ENCODE measurements at places on chromosomes 7 and 10.

DNA sequence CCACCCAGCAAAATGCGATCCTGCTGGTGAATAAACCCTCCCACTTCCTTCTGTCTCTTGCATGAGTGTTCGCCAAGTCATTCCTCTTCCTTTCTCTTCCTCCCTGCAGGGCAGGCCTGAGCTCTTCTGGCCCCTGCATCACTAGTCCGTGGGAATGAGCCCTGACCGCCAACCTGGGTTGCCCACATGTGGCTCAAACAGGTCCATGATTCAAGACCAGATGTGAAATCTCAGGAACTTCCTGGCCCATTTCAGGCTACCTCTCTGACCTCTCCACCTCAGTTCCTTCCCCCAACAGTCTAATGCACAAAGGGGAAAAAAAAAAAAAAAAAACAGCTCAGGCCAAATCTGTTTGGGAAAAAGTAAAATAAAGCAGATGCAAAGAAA is 5.4 kb upstream of the YWHAG start:
- DNase-seq: peak; percentile 26

DNA sequence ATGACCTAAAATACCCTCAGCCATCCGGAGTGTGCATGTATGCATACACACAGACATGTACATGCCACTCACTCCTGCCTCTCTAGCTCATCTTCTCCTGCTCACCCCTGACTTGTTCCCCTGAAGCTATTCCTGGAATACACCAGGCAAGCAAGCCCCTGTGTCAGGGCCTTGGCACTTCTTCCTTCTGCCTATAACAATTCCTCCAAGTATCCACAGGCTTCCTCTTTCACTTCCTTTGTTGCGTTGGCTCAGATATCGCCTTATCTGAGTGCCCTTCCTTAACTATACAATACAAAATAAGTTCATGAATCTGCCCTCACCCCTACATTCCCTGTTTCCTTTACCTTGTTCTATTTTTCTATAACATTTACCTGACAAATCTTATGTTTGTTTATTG is 88.8 kb downstream of the NOD1 start:
- DNase-seq: no peak

GRCh38 chr10:92493362-92493761 is 80.5 kb downstream of the IDE start:
- DNase-seq: no peak

- no peak for DNase-seq
These were observed 21.2 kb upstream of the UCN3 start for GRCh38 chr10:5343561-5343960.

- DNase-seq: no peak
These were observed 98.9 kb downstream of the KMT2C start for GRCh38 chr7:152336754-152337368.

DNA sequence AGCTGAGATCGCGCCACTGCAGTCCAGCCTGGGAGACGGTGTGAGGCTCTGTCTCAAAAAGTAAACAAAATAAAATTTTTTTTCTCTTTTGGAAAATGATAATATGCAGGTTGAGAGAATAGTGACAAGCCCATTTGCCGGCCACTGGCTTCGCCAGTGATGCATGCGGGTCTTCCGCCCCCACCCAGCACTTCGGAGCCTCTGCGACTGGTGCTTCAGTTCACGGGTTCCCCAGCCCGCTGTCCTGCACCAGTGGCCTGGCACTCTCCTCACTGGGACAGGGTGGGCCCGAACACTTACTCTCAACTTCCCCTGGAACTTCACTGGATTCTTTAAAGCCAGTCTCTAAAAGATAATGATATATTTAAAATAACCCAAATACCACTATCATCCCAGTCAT is 2.7 kb downstream of the SUN1 start:
- DNase-seq: no peak

DNA sequence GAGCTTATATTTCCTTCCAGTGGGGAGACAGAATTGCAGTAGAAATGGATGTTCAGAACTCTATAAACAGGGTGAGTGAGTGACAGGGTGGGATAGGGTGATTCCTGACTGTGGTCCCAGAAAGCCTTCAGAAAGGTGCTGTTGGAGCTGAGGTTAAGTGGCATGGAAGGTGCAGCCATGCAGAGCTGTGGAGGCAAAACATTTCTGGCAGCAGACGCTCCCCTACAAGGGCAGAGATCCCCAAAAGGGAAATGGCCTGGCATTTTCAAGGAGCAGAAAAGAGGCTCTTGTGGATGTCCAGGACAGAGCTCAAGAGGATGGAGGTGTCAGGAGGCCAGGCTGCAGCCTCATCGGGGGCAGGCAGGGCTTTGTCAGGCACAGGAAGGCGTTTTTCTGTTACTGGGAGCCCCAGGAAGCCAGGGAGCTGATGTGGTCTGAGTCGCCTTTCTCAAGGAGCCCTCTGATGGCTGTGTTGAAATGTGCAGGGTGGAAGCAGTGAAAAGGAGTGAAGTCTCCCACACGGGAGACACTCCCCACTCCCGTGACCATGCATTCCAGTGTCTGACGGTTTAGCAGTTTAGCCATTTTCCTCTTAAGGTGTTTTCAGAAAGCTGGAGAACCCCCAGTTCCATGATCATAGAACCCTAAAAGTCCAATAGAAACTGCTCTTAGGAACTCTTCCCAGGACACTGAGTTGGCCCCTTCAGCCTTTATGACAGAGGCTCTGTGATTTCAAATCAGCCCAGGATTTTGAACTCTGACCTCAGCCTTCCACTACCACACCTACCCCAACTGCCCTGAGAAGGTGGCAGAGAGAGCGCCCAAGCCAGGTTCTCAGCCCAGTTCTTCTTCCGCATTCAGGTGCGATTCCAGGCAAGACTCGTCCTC is 96.2 kb downstream of the C10orf105 start:
- DNase-seq: no peak

GRCh38 chr7:29063872-29064271 is 82.5 kb downstream of the CPVL start:
- no peak for DNase-seq

- DNase-seq: no peak
These were observed 3.8 kb upstream of the NKX6-2 start for GRCh38 chr10:132789659-132790148.

GRCh38 chr7:22979861-22980260 is 34.1 kb downstream of the HYCC1 start:
- no peak for DNase-seq

GRCh38 chr7:155959894-155960293 is 147.6 kb upstream of the SHH start:
- no peak for DNase-seq

GRCh38 chr7:106552645-106553445 is 108.1 kb downstream of the CCDC71L start:
- DNase-seq: no peak

DNA sequence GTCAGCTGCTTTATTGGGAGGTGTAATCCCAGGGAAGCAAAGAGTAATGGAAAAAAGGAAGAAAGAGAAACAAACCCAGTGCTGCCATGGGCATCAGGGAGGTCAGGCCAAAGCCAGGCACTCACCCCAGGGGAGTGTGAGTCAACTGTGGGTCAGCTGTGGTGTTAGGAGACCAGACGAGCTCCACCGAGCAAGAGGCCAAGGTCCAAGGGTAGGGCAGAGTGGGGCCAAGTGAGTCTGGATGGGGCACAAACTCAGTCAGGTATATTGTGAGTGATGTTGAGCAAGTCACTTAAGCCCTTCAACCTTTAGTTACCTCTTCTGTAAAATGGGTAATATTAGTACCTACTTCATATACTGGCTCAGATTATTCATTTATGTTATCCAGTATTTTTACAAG is 30.4 kb upstream of the CDK13 start:
- DNase-seq: no peak

- no peak for DNase-seq
These were observed 558.2 kb upstream of the PFKP start for GRCh38 chr10:2509081-2509531.

GRCh38 chr7:138625084-138625848 is 75.9 kb downstream of the SVOPL start:
- DNase-seq: no peak

Measured in tibial nerve (tissue), 4 donors.